ENCODE measurements at places on chromosomes 11 and 22. TPM values are rescaled to one million over a fixed set of nuclear protein-coding genes. Genes with fewer than 3 reads are reported as not detected.

The C11orf65 gene
- 1.0 TPM for total RNA-seq

The MRGPRX3 gene
- total RNA-seq: not detected

The EIF3F gene
- total RNA-seq: 324 TPM

DNA sequence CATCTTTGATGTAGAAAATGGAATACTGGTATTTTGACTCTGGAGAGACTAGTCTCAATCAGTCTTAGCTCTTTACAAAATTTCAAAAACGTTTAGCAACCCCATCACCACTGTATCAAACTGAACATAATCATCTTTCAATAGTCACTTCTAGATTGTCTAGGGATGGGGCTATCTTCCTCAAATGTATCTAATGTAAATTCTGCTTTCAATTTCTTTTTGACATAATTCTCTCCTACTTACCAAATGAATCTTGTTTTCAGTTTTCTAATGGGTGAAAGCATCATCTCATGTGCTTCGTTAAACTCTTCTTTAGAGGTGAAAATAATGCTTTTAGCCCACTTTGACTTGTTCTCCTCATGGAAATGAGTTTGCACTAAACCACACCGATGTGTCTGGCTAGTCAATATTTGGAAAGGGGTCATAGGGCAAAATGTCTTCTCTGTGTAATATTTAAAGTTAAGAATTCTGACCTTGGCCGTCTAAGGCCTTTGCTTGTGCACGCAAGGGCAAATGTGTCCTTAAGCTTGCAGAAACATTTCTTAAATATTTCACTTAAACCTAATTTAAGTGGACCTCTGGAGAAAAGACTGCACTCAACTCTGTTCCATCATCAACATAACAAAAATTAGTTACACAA, 5.2 kb downstream of the SIK3 start:
- DNase-seq: no peak

DNA sequence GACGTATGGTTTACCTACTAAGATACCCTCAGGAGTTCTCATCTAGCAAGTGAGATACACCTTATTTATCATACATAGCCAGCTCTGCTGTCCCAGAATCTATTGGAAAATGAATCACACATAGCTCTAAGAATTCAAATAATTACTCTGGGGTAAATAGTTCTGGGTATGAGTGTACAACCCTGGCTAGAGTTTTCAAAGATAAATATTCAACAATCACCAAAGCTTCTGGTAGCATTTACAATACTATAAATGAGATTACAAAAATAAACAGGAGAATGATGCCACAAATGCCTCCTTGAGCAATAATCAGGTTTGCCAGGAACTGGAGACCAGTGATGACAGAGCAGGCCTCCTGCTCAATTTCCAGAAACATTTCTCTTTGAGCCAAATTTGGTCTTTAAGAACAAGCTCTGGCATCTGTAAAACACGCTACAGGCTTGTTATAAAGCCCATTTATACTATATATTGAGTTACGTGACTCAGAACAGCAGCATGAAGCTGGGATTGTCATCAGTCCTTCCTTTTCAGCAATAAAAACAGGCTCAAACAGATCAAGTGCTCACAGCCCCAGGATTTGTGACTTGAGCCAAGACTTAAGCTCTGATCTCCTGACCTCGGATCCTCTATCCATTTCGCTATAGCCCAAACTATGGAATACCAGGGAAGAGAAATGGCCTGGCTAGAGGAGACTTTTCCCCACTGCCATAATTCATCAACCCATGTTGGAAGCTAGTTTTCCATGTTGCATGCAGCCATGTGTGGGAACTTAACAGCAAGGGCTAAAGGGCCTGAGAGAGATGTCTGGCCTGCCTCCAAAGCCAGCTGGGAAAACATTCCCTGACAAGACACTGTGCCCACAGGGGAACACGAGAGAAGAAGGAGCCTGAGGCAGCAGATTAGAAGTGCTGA, 19.7 kb downstream of the RAB30 start:
- no peak for DNase-seq

DNA sequence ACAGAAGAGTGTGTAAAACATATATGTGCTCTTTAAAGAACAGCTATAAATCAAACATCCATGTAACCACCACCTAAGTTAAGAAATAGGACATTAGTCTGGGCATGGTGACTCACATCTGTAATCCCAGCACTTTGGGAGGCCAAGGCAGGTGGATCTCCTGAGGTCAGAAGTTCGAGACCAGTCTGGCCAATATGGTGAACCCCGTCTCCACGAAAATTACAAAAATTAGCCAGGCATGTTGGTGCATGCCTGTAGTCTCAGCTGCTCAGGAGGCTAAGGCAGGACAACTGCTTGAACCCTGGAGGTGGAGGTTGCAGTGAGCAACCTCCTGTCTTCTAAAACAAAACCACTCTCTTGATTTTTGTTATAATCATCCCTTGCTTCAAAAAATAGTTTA, 103.3 kb downstream of the LRRC32 start:
- no peak for DNase-seq

DNA sequence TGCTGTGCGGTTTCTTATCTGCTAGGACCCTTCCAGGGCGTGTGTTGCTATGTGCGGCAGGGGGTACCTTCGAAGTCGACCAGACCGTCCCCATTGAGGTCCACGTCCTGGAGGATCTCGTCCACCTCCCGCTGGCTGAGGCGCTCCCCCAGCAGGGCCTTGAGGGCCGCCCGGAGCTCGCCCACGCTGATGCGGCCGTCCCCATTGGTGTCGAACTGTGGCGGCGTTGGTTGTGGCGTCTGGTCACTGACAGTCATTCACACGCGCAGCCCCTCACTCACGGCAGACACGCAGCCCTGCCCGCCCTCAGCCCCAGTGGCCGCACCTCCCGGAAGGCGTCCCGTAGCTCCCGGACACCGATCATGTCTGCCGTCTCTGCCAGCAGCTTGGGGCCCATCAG, 3.5 kb downstream of the CABP2 start:
- DNase-seq: no peak

DNA sequence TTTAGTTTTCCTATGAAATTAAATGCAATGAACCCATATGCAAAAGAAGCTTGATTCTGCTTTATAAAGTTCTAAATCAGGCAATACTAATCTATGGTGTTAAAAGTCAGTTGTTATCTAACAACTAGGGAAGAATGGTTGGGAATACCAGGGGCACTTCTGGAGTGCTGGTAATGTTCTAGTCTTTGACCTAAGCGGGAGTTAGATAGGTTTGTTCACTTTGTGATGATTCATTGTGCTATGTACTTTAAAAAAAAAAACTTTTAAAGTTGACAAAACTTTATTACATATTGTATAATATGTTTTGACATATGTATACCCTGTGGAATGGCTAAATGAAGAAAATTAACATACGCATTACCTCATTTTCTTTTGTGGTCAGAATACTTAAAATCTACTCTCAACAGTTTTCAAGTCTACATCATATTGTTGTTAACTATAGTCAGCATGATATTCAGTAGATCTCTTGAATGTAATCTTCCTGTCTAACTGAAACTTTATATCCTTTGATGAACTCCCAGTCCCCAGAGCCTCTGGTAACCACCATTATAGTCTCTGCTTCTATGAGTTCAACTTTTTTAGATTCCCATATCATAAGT, 39.2 kb downstream of the BIRC2 start:
- DNase-seq: no peak

DNA sequence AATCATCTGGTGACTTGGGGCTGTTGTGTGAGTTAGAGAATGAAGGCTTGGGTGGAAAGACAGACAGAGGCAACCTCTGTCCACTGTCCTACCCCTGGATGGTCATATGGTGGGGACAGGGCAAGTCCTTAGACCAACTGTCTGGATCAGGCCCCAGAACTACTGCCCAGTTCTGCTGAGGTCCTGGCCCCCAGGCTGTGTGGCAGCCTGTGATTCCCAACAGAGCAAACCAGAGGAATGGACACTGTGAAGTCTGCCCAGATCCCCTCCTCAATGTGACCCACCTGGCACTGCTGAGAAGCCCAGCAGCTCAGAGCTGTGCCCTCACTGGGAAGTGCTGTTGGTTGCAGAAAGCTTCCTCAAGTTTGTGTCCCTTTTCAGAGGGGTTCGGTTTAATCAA, 69.0 kb downstream of the GGTLC2 start:
- DNase-seq: no peak

DNA sequence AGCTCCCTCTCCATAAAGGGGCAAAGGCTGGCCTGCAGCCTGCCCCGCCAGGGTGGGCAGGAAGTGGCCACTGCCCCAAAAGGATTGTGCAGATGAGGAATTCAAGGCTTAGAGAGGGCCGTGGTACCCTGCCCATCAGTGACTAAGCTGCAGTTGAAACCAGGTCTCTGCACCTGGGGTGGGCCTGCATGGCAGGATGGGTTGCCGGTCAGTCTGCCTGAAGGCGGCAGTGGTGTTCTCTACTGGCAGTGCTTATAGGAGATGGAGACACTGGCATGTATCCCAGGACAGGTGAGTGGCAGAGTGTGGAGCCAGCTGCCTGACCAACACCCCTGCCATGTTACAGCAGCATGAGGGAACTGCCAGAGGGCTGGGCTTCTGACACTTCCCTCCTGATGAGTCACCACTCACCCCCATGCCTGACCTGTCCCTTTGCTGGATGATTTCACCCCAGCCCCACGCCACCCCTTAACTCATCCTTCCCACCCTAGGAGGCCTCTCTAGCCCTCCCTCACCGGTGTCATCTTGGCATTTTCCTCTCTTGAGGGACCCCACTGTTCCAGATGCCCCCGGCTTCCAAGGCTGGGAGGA, 70.2 kb upstream of the LMO1 start:
- no peak for DNase-seq

DNA sequence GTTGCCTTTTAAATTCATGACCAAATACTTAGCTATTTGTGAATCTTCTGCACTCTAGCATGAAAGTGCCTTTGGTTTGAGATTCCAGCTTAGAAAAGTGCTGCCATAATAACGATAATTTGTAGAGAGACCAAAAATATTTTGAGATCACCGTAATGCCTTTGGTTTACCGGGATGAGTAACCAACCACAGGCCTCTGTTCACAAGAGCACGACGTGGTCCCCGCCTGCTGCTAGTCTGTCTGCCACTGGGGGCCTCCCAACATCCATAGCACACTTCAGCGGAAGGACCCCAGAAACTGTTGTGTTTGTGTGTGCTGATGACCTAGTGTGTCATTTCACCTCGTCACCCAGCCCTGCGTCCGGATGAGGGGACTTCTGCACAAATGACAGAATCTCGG, 67.0 kb upstream of the RASSF10 start:
- DNase-seq: no peak

- DNase-seq: no peak
Observed at GRCh38 chr22:49590381-49590780, 237.3 kb downstream of the BRD1 start.

GRCh38 chr11:102361086-102362031, 14.3 kb downstream of the BIRC2 start:
- no peak for DNase-seq

- DNase-seq: no peak
Observed at GRCh38 chr22:28029956-28030355, 110.9 kb upstream of the PITPNB start.

DNA sequence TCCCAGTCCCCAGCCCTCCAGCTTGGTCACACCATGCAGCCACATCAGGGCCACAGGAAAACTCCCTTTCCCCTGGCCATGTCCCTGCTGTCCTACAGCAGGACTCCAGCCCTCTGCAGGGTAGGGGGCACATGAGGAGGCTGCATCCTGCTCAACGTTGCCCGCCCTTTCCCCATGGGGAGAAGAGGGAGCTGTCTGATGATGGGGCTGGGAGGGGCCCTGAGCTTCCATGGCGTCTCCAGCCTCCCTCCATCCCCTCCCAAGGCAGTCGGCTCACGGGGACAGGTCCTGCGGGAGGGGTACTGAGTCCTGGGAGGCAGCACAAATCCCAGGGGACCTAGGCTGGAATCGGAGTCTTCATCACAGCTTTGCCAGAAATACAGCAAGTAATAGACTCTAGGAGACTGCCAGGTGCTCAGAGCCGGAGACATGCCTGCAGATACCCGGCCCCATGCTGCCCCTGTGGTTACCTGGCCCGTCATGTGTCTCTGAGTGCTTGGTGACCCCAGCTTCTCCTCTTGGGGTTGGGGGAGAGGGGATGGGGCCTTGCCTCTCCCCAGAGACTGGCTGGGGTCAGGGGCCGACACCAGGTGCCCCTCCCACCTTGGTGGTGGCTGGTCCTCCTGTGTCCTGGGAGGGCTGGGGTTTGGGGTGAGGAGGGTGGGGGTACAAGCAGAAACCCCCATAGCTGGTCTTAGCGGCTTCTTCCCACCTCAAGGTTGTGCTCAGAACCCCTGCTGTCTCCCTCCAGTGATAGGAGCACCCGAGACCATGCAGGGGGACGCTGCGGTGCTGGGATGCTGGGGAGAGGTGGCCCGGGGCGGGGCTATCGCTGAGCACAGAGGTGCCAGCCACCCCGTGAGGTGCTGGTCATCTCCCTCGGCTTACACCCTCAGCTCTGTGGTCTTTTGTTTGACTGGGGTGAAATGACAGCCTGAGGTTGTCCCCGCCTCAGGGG, 2.3 kb downstream of the MRGPRE start:
- DNase-seq: no peak

DNA sequence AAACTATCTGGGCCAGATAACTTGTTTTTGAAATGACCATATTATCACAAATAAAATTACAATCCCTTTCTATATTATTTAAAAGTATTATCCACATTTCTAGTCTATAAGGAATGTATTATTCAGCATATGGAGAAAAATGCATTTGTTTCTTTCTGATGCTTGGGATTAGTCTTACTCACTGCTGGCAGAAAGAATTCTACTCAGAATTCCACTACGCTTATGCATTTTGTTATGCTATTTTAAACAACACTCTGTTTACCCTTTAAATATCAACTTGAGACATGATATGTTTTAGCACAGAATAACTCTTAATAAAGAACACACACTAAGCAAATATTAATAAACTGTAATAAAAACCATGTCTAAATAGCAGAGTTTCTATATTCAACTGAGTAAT, 77.6 kb upstream of the ANO3 start:
- DNase-seq: no peak

DNA sequence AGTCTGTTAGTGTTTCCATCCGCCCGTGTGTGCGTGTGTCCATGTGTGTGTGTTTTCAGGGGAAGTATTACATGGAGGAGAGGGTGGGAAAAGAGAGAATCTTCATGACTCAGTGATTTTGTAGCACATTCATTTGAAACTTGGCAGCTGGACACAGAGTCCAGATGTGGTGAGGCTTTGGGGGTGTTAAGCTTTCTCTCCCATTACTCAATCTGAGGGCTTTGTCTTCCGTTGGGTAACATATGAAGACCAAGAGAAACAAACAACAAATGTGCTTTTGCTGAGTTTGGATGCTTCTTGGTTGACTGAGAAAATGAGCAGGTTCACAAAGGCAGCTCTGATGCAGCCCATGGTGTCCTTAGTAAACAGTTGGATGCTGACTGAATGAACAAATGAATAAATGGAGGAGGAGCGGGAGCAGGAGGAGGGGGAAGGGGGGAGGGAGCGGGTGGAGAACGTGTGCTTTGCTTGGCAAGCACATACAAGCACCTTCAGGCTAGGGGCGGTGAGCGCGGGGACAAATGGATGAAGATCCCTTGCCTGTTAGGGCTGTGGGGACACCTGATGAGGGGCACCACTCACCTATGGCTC, 104.3 kb downstream of the ST3GAL4 start:
- no peak for DNase-seq

DNA sequence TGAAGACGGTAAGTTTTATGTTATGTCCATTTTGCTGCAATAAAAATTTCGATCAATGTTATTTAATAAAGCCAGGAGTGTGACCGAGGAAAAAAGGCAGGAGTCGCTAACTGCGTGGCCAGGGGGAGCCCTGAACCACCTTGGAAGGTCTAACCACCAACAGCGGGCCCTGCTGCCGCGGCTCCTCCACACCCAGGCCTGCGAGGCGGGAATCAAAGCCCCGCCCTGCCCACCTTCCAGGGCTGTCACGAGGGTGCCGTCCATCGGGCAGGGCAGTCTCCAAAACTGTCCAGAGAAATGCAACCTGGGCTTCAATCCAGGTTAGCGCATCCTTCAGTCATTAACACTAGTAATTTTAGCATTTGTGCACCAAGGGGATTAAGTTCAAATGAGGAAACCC, 19.0 kb downstream of the PHF21B start:
- no peak for DNase-seq

Measured in neural crest cell (in vitro differentiated cells).